HepG2 (cell line): ENCODE measurements at places on chromosomes 12 and 14.
A peak's percentile ranks its signal among the peaks of the same experiment; 100 is the strongest.

GRCh38 chr12:25101092-25101445 lies 93.9 kb downstream of the DNAI7 start:
- DNase-seq = no peak

GRCh38 chr14:68688872-68689371 lies 103.9 kb downstream of the ZFP36L1 start:
- DNase-seq = no peak

DNA sequence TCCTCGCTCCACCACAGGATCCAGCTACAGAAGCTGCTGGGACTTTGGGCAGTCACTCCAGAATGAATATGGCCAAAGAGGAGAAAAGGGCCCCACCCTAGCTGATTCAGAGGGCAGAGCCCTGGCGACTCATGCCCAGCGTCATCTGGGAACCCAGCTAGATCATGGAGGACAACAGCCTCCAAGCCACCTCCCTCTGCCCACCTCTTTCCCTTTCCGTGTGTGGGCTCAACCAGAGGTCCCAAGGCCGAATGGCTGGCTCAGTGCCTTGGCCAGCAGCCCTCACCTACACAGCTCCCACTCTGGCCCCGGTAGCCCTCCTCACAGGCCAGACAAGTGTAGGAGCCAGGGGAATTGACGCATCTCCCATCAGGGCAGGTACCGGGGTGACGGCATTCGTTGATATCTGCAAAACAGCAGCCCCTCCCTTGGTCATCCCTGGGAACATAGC lies 17.4 kb downstream of the ISCA2 start:
- no peak for DNase-seq

DNA sequence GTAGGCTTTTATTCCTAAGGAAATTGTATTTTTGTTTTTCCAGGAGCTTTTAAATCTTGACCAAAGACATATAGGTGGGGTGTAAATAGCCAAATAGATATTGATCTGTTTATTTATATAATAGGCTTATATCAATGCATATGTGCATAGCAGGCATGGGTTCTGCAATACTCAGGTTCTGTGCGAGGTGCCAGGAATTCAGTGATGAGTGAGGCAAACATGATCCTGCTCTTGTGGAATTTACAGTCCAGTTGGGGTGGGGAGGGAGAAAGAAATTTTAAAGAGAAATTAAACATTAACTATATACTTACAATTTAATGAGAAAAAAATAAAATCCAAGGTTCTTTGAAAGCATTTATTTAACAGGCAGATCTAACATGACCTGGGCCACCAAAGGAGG lies 160.3 kb upstream of the HIF1A start:
- DNase-seq = peak; percentile 56

DNA sequence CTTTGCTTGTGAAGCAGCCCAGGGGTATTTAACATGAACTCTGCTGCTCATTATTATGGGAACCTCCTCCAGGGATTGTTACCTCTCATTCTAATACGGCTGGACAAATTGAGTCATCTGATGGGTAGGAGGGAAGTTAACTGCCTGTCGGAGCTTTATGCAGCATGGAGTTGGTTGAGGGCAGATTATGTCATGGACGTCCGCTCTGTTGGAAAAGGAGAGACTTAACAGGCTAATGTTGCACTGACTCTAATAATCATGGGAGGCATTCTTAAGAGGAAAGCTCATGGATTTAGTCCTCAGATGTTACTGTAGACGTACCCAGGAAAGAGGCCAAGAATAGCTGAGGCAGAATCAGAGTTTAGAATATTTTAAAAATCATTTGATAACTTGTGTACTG lies 9.9 kb downstream of the POP5 start:
- DNase-seq = no peak

- no peak for DNase-seq
These were observed 47.6 kb upstream of the PNMA1 start for GRCh38 chr14:73761618-73762355.

DNA sequence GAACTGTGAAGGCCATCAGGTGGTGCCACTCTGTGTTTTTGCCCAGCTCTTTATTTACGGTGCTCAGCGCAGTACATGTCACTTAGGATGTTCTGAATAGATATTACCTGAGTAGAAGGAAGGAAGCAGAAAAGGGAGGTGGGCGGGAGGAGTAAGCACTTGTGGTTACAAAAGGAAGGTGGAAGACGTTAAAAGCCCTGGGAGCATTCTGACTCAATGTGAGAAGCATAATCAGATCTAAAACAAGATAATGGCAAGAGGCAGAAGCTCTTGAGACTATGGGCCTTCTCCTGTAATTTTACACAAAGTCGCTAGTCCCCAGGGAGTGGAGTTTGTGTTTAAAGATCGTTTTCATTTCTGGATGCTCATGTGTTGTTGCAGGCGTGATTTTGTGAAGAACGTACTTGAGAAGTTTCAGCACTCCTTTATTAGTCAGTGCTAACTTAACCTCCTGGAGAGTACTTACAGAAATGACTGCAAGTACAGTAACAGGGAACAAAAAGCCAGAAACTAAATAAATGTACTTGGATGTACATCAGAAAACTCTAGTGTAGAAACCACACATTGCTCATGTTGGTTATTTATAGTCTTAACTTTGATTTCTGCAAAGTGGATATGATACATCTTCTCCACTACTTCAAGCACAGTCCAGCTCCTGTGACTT lies 1523.5 kb downstream of the AACS start:
- no peak for DNase-seq

DNA sequence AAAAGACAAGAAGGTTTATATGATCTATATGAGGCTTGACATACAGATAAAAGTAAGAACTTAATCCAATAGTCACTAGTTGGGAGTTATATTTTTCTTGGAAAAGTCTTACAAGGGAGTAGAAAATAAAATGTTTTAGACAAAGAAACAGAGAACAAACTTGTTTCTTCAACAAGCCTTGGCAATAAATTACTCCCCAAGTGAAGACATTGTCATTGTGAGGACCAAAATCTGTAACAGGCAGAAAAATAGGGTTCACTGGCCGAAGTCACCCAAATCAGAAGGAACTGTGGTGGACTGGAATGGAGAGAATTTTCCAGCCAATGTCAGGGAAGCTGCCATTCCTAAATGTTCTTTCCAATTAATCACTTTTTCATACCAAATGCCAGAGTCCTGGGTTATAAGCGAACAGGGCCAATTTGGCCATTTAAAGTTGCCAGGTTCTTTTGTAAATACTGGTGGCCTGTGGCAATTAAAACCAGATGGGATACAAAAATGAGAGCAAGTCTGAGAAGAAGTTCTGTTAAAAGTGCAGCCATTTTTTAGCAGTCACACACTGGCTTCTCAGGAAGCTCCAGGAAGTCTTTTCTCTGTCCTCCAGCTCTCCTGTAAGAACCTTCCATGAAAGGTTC lies 117.3 kb upstream of the OVCH1 start:
- DNase-seq = no peak

GRCh38 chr12:26101350-26101734 lies 23.5 kb downstream of the BHLHE41 start:
- DNase-seq = no peak

- DNase-seq = no peak
These were observed 268.7 kb upstream of the SEL1L start for GRCh38 chr14:81802341-81802740.

DNA sequence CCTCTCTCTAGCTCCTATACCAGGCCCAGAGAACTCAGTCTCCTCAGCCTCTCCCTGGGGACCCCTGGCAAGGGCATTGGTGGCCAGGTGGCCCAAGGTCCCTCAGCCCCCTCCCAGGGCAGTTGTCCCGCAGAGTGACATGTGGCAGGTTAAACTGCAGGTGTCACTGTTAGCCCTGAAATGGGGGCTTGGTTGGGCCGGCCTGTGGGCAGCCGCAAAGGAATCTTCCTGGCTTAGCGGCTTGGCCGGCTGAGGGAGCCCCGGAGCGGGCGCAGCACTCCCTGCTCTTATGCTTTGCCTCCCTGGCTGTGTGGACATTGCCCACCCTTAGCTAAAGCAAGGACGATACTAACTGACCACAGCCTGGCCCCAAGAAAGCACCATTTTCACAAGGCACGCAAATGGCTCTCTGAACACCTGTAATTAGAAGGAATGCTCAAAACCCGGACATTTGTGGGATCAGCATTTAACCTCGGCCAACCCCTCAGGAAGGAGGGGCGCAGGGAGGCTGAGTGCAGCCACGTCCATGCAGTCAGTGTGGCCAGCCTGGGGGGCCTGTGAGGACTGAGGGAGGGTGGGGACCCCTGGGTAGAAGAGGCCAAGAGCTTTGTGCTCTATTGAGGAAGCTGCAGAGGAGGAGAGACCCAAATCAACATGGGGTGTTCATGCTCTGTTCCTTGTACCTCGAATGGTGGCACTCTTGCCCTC lies 82.2 kb downstream of the PAPOLA start:
- peak; percentile 65 for DNase-seq

GRCh38 chr12:31259136-31259886 lies 66.6 kb downstream of the SINHCAF start:
- DNase-seq = no peak

GRCh38 chr12:56914724-56915123 lies 19.5 kb downstream of the SDR9C7 start:
- DNase-seq = peak; percentile 20

- DNase-seq = no peak
These were observed 100.7 kb downstream of the TSPAN9 start for GRCh38 chr12:3177778-3178425.

GRCh38 chr14:98799891-98800290 lies 472.1 kb downstream of the BCL11B start:
- DNase-seq = no peak

GRCh38 chr12:69524755-69525469 lies 54.7 kb downstream of the FRS2 start:
- no peak for DNase-seq

- DNase-seq = no peak
These were observed 13.8 kb downstream of the RAD51B start for GRCh38 chr14:67833403-67833802.

DNA sequence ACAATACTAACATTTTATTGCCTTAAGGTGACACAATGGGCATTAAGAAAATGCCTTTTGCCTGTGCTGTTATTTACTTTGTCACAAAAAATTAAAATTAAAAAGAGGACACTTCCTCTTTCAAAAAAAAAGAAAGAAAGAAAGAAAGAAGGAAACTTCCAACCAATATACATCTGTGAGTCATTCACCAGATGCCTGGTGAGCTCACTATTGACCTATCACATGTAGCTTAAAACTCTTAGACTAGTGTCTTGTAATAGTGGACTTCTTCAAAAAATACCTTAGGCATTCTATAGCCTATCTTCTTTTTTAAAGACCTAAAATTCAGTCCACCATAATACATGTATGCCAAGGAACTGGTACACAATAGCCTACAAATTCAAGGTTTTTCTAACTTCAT lies 4.9 kb upstream of the SOX5 start:
- no peak for DNase-seq

- DNase-seq = no peak
These were observed 72.4 kb downstream of the MAP1LC3B2 start for GRCh38 chr12:116631619-116632018.

DNA sequence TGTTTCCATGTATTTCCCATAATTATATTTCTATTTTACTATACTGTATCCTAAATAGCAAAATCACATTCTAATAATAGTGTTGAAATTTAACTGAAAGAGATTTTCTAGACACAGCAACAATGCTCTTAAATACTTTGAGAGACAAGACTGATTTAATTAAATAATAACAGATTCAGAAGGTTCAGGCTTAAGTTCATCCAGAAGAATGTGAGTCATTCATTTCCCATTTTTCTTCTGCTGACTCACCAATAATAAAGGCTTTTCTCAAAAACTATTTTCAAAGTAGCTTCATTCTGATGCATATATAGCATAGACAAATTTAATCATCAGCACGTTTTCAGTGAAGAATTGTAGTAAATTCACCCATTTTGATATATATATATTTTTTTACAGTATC lies 481.4 kb downstream of the MDGA2 start:
- DNase-seq = no peak

DNA sequence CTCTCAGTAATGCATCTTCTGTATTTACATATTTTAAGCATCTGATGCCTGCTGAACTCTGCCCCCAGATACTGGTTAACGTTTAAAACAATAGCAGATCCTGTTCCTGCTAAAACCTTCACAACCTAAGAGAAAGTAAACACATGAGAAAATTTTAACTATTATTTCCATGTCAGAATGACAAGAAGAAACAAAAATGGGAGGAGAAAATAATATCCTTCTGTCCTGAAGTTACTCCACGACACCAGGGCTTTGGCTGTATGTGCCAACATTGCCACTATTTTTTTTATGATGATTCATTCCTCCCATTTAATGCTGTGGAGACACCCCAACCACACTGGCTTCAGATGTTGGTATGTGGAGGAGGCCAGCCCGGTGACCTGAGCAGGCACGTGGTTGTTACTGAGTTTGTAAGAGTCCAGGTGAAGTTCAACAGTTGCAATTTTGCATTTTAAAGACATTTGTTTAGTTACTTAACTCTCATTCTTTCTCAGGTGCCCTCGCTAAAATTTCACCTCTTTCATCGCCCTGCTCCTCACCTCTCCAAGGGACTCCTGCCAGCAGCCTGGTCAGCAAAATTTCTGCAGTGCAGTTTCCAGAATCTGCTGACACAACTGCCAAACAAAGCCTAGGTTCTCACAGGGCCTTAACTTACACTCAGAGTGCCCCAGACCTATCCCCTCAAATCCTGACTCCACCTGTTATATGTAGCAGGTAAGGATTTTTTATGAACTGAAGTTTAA lies 65.5 kb upstream of the SLCO1C1 start:
- DNase-seq = peak; percentile 84

GRCh38 chr12:69689638-69690037 lies 9.5 kb downstream of the BEST3 start:
- DNase-seq = no peak

GRCh38 chr12:96521895-96522682 lies 32.7 kb downstream of the CFAP54 start:
- no peak for DNase-seq

- DNase-seq = no peak
These were observed 5.9 kb downstream of the CIPC start for GRCh38 chr14:77103951-77104350.

GRCh38 chr12:58918469-58918844 lies 1.8 kb downstream of the LRIG3 start:
- no peak for DNase-seq

- DNase-seq = no peak
These were observed 191.4 kb downstream of the KIF26A start for GRCh38 chr14:104329793-104330192.

- no peak for DNase-seq
These were observed 15.4 kb upstream of the PAPLN start for GRCh38 chr14:73221945-73222344.

DNA sequence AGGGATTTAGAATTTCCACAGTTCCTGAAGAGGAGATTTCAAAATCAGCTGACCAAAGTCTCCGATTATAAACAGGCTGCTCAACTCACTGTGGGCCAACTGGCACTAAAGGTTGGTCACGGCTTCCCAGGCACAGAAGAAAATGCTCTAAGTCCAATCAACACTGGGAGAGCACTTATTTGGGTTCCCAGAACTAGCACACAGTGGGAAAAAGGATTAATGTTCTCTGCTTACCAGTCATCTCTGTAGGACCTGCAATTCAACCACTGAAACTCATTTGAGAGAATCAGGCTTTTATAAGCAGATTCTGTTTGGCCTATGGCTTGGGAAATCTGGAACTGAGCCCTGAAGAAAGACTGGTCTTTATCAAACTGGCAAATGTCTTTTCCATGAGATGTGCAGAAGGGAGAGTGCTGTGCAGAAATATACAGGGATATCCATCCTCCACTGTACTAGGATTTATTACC lies 49.4 kb downstream of the ABCC9 start:
- no peak for DNase-seq

- DNase-seq = no peak
These were observed 145.9 kb downstream of the SOX5 start for GRCh38 chr12:23803540-23803939.

GRCh38 chr14:68594737-68595380 lies 198.0 kb downstream of the ZFP36L1 start:
- DNase-seq = no peak
